ENCODE measurements at places on chromosomes 5 and 9. TPM values are rescaled to one million over a fixed set of nuclear protein-coding genes. Genes with fewer than 3 reads are reported as not detected.

Gene AGXT2
- total RNA-seq: not detected

Gene SERF1B
- 11.9 TPM for total RNA-seq

Gene SEMA6A
- not detected for total RNA-seq

Gene C9orf50
- total RNA-seq: not detected

Gene C9
- not detected for total RNA-seq

Gene TAF11L5
- not detected for total RNA-seq

Gene KCNT1
- not detected for total RNA-seq

Gene PCDHB3
- total RNA-seq: not detected

Gene NAIP
- 5.1 TPM for total RNA-seq

Gene TRIP13
- total RNA-seq: 36.9 TPM

DNA sequence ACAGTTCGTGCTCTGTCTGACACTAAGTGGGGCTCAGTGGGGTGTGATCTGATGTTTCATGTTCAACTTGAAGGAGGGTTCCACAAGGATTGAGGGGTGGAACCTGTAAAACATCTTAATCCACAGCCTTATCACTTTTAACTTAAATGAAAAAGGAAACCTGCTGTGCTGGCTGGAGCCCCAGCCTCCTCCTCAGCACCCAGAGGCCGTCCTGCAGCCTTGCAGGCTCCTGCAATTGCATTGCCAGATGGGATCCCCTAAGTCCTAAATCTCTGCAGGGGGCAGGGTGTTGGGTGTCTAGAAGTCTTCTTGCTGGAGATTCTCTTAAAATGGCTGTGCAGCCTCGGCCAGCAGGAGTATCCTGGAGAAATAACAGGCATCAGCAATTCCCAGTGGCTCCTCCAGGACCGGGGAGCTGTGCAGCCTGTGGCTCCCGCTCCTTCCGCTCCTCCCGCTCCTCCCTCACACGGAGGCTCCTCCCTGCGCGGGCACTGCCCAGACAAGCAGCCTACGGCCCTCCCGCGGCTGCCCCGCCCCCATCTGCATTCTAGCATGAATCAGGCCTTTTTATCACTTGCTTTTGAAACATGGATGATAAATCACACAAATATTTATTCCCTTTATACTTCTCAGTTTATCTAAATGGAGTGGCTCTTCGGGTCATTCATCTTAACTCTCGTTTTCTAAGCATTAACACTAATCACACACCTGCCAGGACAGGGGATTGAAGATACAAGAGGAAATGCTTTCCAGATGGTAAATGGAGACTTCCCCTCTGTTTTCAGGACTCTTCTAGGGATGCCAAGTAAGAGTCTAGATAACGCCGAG lies 131.0 kb downstream of the ADAMTS16 start:
- no peaks in the 10 kb centered on the region for H3K4me1 ChIP-seq
- peaks cover 2% of the 10 kb centered on the region for H3K27me3 ChIP-seq
- no peak for DNase-seq
- no peaks in the 10 kb centered on the region for H3K36me3 ChIP-seq

- no peak overlapping the region for H3K27ac ChIP-seq
- H3K4me1 ChIP-seq: peaks cover 8% of the 10 kb centered on the region
- H3K36me3 ChIP-seq: no peaks in the 10 kb centered on the region
- no peak for DNase-seq
- no peaks in the 10 kb centered on the region for H3K27me3 ChIP-seq
These were observed 40.5 kb upstream of the CTSL start for GRCh38 chr9:87685441-87685840.

DNA sequence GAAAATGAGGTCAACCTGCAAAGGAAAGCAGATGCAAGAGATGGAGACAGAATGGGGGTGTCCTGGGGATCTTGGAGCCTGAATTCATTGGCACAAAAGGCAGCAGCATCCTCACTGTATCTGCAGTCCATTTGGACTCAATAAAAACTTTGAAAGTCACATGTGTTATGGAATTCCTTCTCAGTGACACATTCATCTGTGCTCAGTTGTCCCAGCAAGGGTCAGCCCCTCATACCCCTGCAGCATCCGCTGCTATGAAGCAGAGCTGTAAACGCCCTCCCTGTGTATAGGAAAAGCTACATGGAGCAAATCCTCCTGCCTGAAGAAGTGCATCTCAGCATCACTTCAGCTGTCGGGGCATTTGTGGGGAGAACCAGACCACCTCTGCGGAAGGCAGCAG lies 14.5 kb upstream of the RARS1 start:
- no peak for DNase-seq
- H3K4me1 ChIP-seq: no peaks in the 10 kb centered on the region
- H3K4me3 ChIP-seq: no peak overlapping the region
- H3K27me3 ChIP-seq: no peaks in the 10 kb centered on the region
- no peaks in the 10 kb centered on the region for H3K36me3 ChIP-seq

- peaks cover 2% of the 10 kb centered on the region for H3K4me1 ChIP-seq
- no peak for DNase-seq
- peaks cover 6% of the 10 kb centered on the region for H3K27me3 ChIP-seq
These were observed 354.4 kb downstream of the DIRAS2 start for GRCh38 chr9:90288275-90288639.

GRCh38 chr9:96581786-96582185 lies 37.9 kb downstream of the CDC14B start:
- H3K4me1 ChIP-seq: no peaks in the 10 kb centered on the region
- H3K36me3 ChIP-seq: no peaks in the 10 kb centered on the region

GRCh38 chr9:127927201-127927987 lies 3.2 kb downstream of the PIP5KL1 start:
- peaks cover 2% of the 10 kb centered on the region for H3K36me3 ChIP-seq
- H3K4me1 ChIP-seq: peaks cover 24% of the 10 kb centered on the region
- peaks cover 4% of the 10 kb centered on the region for H3K27me3 ChIP-seq

GRCh38 chr9:94824913-94825610 lies 98.6 kb downstream of the AOPEP start:
- no peaks in the 10 kb centered on the region for H3K27me3 ChIP-seq
- no peak overlapping the region for H3K27ac ChIP-seq
- no peak for DNase-seq
- no peak overlapping the region for H3K4me3 ChIP-seq
- H3K4me1 ChIP-seq: peaks cover 7% of the 10 kb centered on the region

DNA sequence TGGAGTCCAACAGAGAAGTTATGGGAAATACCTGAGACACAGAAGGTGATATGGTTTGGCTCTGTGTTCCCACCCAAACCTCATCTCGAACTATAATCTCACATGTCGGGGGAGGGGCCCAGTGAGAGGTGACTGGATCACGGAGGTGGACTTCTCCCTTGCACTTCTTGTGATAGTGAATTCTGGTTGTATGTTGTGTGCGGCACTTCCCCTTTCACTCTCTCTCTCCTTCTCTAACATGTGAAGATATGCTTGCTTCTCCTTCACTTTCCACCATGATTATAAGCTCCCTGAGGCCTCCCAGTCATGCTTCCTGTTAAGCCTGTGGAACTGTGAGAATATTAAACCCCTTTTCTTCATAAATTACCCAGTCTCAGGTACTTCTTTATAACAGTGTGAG lies 96.1 kb downstream of the TMEM232 start:
- H3K36me3 ChIP-seq: no peaks in the 10 kb centered on the region
- H3K4me1 ChIP-seq: no peaks in the 10 kb centered on the region
- DNase-seq: no peak

- H3K4me1 ChIP-seq: peaks cover 15% of the 10 kb centered on the region
- no peaks in the 10 kb centered on the region for H3K36me3 ChIP-seq
- no peak for DNase-seq
- H3K4me3 ChIP-seq: no peak overlapping the region
These were observed 185.5 kb downstream of the HSD17B3 start for GRCh38 chr9:96116275-96117064.

DNA sequence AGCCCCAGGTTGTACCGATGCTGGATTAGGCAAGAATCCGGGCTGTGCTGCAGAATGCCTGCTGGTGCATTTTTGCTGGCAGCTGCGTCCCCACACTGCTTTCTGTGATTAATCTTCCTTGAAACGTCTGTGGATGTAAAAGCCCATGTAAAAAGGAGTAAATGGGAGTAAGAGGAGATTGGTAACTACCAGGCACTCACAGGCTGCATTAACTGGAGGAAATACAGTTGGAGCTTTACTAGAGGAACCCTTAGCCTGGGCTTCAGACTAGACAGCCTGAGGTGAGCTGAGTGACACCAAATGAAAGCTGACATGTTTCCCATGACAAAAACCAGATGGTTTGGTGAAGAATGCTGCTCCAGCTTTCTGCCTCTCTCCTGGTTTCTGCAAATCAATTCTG lies 190.4 kb upstream of the GAS1 start:
- H3K27ac ChIP-seq: no peak overlapping the region
- no peak overlapping the region for H3K4me3 ChIP-seq
- no peaks in the 10 kb centered on the region for H3K36me3 ChIP-seq
- no peaks in the 10 kb centered on the region for H3K4me1 ChIP-seq
- DNase-seq: no peak
- peaks cover 24% of the 10 kb centered on the region for H3K27me3 ChIP-seq

GRCh38 chr9:127418037-127418471 lies 6.1 kb upstream of the ZNF79 start:
- DNase-seq: peak; percentile 68
- no peak overlapping the region for H3K27ac ChIP-seq
- H3K4me1 ChIP-seq: peaks cover 7% of the 10 kb centered on the region
- H3K27me3 ChIP-seq: peaks cover 18% of the 10 kb centered on the region

DNA sequence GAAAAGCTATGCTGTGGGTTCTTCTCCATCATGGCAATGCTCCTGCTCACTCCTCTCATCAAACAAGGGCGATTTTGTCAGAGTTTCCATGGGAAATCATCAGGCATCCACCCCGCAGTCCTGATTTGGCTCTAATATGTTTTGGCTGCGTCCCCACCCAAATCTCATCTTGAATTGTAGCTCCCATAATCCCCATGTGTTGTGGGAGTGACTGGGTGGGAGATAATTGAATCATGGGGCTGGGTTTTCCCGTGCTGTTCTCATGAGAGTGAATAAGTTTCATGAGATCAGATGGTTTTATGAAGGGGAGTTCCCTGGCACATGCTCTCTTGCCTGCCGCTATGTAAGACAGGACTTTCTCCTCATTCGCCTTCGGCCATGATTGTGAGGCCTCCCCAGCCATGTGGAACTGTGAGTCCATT lies 163.8 kb downstream of the GADD45G start:
- no peaks in the 10 kb centered on the region for H3K27me3 ChIP-seq
- H3K4me1 ChIP-seq: peaks cover 3% of the 10 kb centered on the region
- H3K4me3 ChIP-seq: no peak overlapping the region

GRCh38 chr5:74391410-74391809 lies 249.1 kb downstream of the ENC1 start:
- no peaks in the 10 kb centered on the region for H3K27me3 ChIP-seq
- no peaks in the 10 kb centered on the region for H3K4me1 ChIP-seq

Data from activated CD8-positive, alpha-beta T cell treated with anti-CD3 and anti-CD28 coated beads for 36 hours (primary cell).